AML-193 (cell line): ENCODE measurements at places on chromosomes 1 and 21.

DNA sequence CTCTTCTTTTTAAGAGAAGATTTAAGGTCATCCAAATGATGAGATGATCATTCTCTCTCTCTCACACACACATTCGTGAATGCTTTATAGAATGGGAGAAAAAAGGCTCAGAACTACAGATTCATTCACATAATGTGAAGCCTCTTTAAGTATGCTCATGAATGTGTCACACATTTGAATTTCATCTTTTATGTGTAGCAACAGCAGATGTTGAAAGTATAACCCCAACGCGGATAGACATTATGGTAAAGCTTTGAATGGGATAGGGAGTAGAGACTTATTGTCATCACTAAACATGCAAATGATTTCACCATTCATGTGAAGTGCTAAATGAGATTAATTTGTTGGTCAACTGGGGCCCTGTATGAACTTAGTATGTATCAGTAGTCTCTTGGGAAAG lies 15.7 kb upstream of the PKN2 start:
- no peak for DNase-seq

- no peak for DNase-seq
Observed at GRCh38 chr1:208040821-208041297, 129.9 kb upstream of the CD34 start.

DNA sequence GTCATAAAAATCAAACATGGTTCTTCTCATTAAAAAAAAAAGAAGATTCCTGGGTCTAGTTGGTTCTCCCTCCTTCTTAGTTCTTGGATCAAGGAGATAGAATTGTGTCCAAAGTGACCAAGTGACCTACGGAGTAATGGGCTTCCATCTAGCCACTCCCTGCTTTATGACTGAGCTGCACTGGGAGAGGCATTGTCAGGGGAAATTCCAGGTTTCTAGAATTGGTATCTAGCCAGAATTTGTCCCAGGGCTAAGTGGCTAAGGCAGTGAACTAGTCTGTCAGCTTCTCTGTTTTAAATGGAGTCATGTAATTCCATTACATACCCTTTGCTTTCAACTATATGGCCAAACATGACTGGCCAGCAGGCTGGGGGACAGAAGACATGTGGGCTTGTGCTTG lies 40.1 kb upstream of the ERG start:
- no peak for DNase-seq

GRCh38 chr1:41328001-41328615 lies 33.1 kb upstream of the FOXO6 start:
- no peak for DNase-seq

GRCh38 chr1:217528271-217528670 lies 102.6 kb downstream of the GPATCH2 start:
- no peak for DNase-seq

GRCh38 chr21:14771593-14771992 lies 225.5 kb upstream of the SAMSN1 start:
- DNase-seq: peak; percentile 10

- no peak for DNase-seq
Observed at GRCh38 chr1:116881879-116882520, 27.7 kb upstream of the PTGFRN start.

- peak; percentile 18 for DNase-seq
Observed at GRCh38 chr1:201982082-201982622, 296 bp upstream of the RNPEP start.

GRCh38 chr1:229884765-229885164 lies 182.3 kb upstream of the GALNT2 start:
- DNase-seq: no peak

DNA sequence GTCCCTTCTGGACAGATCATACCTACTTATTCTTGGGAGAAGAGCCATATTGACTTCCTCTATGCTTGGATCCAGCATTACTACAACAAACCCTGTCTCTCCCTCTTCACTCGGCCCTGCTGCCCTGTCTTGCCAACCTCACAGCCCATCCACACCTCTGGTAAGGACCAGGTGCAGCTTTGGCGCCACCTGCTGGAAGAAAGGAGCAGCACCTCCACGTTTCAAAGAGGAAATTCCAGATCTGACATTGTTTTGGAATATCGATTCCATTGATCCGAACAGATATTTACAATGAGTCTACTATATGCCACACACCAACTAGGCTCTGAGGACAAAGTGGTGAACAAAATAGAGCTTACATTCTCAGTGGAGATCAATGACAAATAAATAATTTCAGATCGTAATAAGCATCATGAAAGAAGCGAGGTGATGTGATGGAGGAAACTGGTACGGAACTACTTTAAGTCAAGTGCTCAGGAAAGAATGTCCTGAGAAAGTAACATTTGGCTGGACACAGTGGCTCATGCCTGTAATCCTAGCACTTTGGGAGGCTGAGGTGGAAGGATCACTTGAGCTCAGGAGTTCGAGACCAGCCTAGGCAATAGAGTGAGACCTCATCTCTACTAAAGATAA lies 18.7 kb downstream of the MFSD2A start:
- DNase-seq: peak; percentile 48

DNA sequence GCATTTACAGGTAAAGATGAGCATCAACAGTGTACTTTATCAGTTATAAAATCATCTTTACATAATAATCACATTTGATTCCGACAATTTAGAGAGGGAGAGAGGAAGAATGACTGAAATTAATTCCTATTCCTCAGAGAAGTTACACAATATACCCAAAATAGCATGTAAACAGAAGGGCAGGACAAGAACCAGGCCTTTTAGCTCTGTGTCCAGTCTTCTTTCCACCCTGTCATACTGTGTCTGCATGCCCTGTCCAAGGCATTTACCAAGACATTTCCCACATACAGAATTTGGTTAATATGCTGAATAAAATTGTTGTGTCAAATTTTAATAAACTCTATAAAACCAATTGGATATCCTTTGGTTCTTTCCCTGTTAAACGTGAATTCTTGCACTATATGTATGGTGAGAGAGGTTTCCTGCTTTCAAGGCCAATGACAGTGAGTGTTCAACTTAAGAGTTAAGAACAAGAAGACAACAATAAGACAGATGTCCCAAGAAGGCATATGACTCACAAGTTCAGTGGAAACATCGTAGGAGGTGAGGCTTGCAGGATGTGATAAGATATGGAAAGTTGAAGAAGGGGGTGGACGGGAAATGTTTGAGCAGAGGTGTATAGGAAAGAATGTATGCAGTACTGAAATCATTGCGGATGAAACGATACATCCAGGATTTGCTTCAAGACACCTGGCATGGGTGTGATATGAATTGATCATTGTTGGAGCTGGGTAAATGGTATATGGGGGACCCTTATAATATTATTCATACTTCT lies 20.8 kb downstream of the LRRC8B start:
- no peak for DNase-seq

GRCh38 chr1:113660088-113660487 lies 99.2 kb downstream of the PHTF1 start:
- DNase-seq: no peak

DNA sequence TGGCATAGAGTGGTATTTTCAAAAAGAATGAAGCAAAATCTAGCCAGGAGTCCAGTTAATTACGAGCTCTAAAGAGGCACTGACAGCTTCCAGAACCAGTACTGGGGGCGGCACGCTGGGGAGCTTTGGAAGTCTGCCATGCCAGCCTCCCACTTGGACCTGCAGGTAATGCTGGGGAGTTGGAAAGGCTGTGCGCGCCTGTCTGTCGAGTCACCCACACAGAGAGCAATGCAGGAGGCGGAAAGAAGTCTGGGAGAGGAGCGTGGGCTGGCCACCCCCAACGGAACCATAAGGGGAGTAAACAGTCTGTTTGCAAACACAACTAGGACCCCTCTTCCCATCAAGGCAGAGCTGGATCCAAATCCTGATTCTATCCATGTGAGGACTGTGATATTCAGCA lies 84.5 kb downstream of the BEND5 start:
- DNase-seq: no peak

DNA sequence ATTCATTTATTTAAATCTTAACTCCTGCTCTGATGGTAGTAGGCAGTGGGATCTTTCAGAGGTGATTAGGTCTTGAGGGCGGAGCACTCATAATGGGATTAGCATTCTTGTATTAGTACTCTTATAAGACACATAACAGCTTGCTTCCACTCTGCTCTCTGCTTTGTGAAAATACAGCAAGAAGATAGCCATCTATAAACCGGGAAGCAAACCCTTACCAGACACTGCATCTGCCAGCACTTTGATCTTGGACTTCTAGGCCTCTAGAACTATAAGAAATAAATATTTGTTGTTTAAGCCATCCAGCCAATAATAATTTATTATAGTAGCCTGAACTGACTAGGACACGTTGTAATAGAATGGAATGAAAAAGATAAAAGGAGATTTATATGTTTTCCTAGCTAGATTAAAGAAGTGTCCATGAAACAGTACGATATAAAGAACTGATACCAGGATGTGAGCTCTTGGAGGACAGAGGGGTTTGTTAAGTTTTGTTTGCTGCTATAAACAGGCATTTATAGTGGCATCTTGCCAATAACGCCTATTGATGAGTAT lies 869.9 kb downstream of the MRPL39 start:
- DNase-seq: no peak

DNA sequence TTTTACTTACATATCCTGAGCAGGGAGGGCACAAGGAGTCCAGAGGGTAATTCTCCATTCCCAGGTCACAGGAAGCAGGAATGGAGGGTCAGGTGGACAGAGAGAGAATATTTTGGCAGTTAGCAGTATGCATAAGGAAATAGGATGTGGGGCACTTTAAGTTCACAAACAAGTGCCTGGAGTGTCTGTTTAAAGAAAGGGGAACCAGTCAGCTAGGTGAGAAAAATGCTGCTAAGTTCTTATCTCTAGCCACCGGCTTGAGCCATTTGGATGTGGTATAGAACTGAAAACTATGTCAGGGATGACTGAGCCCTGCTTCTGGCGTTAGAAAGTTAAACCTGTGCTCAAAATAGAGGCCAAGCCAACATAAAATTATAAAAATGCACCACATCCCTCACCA lies 739.7 kb upstream of the NCAM2 start:
- DNase-seq: no peak

- DNase-seq: no peak
Observed at GRCh38 chr1:114435088-114435715, 75.8 kb downstream of the TRIM33 start.

DNA sequence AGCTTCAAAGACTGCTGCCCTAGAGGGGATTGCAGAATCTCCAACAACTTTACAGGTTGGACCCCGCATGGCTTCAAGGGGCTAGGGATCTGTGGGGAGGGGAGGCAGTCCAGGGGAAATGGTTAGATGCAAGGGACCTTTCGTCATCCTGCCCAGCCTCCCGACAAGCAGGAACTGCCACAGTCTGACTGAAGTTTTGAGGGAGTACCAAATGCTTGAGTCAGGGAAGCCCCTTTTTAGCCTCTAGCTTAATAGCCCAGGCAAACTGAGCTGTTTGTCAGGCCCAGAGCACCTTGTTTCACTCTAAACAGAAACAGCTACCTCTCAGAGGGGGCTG lies 1.1 kb downstream of the TOR3A start:
- peak; percentile 41 for DNase-seq

DNA sequence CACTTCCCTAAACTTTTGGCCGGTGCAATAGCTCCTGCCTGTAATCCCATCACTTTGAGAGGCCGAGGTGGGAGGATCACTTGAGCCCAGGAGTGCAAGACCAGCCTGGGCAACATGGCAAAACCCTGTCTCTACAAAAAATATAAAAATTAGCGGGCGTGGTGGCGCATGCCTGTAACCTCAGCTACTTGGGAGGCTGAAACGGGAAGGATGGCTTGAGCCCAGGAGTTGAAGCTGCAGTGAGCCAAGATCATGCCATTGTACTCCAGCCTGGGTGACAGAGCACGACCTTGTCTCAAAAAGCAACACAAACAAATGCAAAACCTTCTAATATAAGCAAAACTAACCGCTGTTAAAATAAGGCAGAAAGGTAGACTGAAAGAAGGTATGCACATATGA lies 25.9 kb downstream of the TMEM51 start:
- no peak for DNase-seq

- no peak for DNase-seq
Observed at GRCh38 chr1:161494091-161494735, 11.0 kb upstream of the FCGR2A start.

- no peak for DNase-seq
Observed at GRCh38 chr1:36324353-36324703, 883 bp upstream of the EVA1B start.

- DNase-seq: no peak
Observed at GRCh38 chr1:109225308-109225707, 11.6 kb downstream of the SARS1 start.

DNA sequence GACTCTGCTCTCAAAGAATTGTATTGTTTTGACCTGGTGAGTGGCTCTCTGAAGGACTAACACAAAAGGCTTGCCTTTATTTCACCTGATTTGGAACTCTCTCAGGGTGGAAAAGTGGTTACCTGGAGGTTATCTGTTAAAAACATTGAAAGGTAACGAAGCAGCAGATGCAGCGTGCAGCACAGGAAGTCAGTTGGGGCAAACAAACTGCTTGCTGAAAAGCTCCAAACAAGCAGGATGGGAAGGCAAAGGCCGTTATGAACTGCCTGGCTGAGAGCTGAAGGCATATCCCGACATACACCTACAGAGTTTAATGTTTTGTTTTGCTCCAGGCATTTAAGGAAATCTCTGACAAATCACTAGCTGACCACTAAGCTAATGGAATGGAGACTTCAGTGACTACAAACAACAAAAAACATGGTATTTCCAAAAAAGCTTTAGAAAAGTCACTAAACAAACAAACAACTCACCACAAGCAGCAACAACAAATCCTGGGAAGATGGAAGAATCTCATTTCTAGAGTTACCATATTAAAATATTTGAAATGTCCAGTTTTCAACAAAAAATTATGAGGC lies 44.3 kb upstream of the BATF3 start:
- DNase-seq: no peak

- DNase-seq: no peak
Observed at GRCh38 chr1:159952932-159953331, 1.1 kb downstream of the SLAMF9 start.

GRCh38 chr1:171218661-171219060 lies 29.6 kb upstream of the FMO1 start:
- DNase-seq: no peak

DNA sequence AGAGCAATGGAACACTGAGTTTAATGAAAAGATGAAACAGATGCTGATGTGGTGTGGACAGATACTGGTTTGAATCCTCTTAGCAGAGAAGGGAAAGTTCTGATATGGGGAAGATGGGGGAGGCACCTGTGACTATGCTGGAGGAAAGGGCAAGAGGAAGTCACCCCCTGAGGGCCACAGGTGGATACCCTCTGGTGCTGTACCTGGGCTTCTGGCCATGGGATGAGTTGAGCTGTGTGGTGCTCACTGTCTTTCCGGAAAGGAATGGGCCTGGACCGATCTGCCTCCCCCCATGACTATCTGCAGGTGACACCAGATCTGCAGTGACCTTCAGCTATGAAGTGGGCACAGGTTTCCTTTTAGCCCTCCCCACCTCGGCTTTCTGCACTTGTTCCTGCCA lies 52.4 kb downstream of the IER5 start:
- DNase-seq: no peak

GRCh38 chr1:164155347-164155746 lies 403.6 kb upstream of the PBX1 start:
- no peak for DNase-seq

- no peak for DNase-seq
Observed at GRCh38 chr1:234769284-234769985, 159.5 kb upstream of the IRF2BP2 start.
